ENCODE measurements at places on chromosomes 2 and 18.

DNA sequence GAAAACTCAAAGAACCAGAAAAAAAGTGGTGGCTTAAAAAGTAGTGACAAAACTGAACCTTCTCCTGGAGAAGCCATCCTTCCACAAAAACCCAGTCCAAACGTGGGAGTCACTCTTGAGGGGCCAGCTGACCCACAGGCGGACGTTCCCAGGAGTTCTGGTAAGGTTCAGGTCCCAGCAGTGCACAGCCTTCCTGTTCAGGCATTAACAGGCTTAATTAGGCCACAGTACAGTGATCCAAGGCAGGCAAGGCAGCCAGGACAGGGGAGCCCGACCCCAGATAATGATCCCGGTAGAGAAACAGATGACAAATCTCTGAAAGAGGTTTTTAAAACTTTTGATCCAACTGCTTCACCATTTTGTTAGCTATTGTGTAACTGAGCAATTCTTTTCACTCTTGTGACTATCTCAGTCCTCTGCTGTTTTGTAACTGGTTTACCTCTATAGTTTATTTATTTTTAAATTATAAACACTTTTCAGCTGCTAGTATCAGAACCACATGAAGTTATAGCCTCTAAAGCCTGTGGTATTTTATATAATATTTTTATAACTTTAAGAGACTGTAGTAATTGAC, 56.8 kb downstream of the ZC3H6 start:
- no peak for DNase-seq

- DNase-seq, result no peak
Observed at GRCh38 chr2:127913808-127914457, 28.2 kb upstream of the AMMECR1L start.

DNA sequence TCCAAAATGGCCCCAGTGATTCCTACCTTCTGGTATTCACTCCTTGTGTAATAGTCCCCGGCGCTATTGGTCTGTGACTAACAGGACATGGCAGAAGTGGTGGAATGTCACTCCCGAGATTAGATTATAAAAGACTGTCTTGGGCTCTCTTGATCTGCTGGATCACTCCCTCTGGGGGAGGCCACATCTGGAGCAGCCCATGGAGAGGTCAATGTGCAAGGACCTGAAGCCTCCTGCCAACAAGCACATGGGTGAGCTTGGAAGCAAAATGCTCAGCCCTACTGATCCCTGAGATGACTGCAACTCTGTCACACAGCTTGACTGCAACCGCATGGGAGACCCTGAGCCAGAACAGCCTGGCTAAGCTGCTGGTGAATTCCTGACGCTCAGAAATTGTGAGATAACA, 94.3 kb upstream of the GLI2 start:
- no peak for DNase-seq

GRCh38 chr18:9428301-9428706, 47.0 kb upstream of the RALBP1 start:
- peak; percentile 68 for DNase-seq

DNA sequence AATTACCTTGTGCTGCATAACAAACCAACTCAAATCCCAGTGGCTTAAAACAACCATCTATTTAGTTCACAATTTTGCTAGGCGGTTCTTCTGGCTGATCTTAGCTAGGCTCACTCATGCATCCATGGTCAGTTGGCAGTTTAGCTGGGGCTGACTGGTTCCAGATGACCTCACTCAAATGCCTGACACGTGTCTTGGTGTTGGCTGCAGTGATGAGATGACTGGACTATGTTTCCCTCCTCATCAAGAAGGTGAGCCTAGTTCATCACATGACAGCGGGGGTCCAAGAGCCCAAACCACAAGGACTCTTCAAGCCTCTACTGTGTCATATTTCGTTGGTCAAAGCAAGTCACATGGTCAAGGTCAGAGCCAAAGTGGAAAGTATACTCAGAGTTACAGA, 42.7 kb upstream of the ACTR3 start:
- no peak for DNase-seq

DNA sequence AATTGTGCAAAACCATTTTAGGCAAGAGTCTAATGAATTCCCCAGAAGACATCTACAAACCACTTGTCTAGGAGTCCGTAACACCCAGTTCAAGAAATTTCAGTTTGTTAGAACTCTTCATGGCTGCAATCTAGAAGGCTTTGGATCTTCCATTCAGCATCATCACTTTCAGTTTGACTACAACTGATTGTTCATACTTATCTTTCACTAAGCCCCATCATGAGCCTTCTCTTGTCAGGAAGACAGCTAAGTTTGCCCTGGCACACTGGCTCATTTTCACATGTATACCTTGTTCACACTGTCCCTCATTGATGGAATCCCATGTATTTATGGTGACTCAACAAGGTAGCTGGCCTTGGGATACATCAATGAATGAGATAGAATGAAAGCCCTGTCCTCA, 898.4 kb upstream of the CELF4 start:
- no peak for DNase-seq

DNA sequence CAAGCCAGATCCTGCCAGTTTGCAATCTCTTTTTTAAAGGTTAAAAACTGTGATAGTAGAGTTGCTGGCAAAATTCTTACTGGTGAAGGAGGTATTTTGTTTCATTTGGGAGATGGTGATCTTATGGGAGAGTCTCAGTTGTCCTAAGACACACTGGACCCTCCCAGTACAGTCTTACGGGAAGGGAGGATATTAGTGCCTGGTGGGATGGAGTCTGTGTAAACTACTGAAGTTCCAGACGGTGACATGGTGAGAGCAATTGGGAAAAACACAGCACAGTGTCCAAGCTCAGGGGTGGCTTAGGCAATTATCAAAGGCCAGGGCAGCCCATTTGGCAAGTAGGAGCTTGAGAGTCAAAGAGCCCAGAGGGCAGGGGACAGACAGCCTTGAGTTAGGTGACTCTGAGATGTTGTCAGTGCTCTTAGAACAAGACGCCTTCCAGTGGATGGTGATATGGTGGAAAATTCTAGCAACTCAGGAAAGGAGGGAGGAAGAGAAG, 143.7 kb upstream of the CCDC68 start:
- DNase-seq, result no peak

DNA sequence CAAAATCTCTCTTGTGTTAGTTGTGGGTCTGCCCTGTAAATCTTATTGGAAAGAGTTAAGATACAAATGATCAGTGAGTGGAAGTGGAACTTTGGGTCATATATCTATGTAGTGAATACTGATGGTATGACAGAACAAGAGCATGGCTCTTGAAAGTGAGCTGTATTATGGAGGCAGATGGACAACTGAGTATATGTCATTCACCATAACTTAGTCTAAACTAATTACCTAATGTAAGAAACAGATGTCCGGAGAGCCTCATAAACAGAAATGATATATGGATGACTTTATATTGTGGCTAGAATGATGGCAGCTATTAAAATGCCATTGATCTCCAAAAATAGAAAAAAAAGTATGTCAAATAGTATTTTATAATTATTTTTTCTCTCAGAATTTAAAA, 72.4 kb downstream of the FASTKD2 start:
- DNase-seq, result no peak

DNA sequence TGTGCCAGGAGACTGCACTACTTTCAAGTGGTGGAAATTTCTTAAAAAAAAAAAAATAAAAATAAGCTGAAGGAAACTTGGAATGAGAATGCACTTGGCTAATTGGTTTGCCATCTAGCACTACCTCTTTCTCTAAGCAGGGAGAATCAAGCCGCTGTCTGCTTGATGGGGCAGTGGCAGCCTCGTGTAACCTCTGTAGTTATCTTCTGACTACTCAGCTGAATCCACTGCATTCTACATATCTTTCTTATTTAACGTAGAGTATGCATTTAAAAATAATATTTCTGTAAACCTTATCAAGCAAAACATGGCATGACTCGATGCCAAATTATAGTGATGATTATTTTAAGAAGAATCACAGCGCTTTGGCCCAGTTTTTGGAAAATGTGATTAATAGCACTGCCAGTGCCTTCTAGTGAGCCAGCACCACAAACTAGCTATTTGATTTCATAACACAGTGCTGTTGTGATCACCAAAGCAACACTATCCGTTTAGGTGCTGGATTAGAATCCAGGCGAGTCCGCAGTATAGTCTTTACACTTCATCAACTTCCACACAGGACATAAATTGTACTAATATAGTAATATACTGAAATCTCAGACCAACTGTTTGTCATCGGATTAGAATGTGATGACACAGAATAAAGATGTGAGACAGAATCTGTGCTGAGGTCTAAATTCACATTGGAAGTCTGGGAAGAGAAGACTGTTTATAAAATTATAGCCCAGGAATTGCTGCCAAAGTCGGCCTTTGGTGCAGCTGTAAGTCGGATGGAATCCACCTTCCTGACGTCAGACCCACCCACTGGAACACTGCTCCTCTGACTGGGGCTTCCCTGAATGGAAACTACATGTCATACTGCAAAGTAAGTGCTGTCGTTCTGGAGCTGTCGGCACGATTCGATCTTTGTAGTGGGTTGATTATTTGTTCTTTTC, 136.5 kb upstream of the ETAA1 start:
- peak; percentile 68 for DNase-seq

All from suprapubic skin (tissue), 4 donors.